Brain (organoid and tissue), 16 donors: ENCODE measurements at places on chromosomes 5 and 9. TPM values are rescaled to one million over a fixed set of nuclear protein-coding genes. Genes with fewer than 3 reads are reported as not detected.

- no peak for DNase-seq
Observed at GRCh38 chr5:122492675-122493074, 180.6 kb downstream of the SNCAIP start.

DNA sequence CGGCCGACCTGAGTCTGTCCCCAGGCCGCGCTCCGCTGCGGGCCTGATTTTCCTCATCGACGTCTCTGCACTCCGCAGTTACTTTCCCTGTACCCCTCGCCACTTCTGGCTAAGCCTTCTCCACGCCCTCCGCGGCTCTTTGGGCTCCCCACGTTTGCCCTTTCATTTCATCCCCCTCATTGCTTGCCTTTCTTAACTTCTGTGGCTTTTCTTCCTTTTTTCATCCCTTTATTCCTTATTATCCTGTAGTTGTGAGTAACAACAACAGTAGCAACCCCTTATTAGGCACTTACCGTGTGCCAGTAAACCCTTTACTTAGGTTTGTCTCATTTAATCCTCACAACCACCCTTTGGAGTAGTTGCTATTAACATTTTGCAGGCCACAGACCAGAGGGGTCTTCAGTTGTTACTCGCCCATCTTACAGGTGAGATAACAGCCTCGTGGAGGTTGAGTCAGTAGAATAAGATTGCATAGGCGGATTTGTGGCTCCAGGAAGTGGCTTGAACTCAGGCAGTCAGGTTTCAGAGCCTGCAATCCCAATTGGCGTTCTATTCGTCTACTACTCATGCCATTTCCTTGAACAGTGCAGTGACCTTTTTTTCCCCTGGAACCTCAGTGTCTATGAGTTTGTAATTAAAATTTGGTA is 724 bp downstream of the TCERG1 start:
- no peak for DNase-seq

PTBP3 gene
- 20.4 TPM for polyA plus RNA-seq

DNA sequence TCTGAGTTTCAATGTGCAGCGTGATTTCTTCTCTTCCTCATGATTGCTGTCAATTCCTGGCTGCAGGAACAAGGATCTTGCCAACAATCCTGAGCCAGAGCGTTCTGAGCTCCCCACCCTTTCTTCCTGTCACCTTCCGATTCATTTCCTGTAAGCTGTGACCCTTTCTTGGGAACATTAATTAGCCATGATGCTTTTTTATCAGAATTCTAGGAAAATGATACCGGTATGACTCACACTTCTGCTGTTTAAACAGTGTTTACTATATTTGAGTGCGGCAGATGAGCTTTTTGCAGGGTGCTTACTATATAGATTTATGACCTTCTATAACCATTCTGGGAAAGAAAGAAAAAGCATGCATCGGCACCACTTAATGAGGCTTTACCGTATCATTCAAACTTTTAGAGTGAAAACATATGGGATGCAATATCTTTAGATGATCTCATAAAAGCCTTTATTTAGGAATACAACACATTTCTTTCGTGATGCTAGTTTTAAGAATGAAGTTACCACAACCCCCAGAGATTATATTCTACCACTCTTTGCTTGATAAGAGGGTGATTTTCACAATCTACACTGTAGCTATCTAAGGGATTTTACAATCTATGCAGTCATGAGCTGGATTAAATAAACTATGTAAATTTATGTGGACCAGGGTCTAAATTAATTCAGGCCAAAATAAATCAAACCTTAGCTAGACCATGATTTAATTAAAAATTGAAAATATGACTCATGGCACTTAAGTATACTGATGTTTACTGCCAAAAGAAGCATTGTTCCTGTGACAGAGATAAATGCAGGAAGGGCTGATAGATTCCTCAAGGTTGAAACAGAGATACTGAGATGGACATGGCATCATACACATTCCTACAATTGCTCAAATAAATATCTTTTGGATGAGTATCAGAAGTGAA is 38.0 kb upstream of the OSMR start:
- no peak for DNase-seq

GRCh38 chr5:134510970-134511795 is 14.3 kb upstream of the JADE2 start:
- no peak for DNase-seq

GRCh38 chr9:6132650-6133049 is 83.0 kb upstream of the IL33 start:
- no peak for DNase-seq

DNA sequence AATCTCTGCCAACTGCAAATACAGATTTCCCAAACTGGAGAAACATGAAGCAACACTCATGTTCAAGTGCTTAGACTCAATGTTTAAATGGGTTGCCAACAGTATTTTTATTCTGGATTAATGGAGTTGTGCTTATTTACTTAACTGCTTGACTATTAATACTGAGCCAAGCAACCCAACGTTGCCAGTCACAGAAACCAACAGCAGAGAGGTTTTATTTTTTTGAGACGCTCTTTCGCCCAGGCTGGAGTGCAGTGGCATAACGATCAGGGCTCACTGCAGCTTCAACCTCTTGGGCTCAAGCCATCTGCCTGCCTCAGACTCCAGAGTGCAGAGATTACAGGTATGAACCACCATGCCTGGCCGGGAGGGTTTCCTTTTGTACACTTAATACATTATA is 8.5 kb upstream of the TMEM268 start:
- no peak for DNase-seq

GRCh38 chr5:172558076-172558976 is 82.7 kb upstream of the NEURL1B start:
- no peak for DNase-seq

ENTR1 gene
- 27.2 TPM for polyA plus RNA-seq

GRCh38 chr5:155229135-155229534 is 215.6 kb downstream of the KIF4B start:
- DNase-seq = no peak
